ENCODE measurements at places on chromosomes 6 and 20.

DNA sequence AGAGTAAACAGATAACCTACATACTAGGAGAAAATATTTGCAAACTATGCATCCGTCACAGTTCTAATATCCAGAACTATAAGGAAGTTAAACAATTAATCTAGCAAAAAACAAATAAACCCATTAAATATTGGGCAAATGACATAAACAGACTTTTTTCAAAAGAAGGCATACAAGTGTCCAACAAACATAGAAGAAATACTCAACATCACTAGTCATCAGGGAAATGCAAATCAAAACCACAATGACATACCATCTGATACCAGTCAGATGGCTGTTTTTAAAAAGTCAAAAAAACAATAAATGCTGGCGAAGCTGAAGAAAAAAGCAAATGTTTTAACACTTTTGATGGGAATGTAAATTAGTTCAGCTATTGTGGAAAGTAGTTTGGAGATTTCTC, 1117.7 kb upstream of the MAP3K7 start:
- no peak for DNase-seq

DNA sequence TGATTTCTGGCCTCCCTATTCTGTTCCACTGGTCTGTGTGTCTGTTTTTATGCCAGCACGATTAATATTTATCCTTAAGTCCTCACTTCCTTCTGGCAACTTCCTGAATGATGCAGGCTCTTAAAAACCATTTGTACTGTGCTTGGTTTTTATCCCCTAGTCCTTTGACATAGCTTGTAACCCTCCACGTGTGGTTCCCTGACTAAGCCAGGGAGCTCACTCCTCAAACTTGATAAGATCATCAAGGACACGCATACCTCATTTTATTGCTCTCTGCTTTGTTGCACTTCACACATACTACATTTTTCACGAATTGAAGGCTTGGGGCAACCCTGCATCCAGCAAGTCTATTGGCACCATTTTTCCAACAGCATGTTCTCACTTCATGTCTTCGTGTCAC, 166.4 kb upstream of the UST start:
- no peak for DNase-seq

DNA sequence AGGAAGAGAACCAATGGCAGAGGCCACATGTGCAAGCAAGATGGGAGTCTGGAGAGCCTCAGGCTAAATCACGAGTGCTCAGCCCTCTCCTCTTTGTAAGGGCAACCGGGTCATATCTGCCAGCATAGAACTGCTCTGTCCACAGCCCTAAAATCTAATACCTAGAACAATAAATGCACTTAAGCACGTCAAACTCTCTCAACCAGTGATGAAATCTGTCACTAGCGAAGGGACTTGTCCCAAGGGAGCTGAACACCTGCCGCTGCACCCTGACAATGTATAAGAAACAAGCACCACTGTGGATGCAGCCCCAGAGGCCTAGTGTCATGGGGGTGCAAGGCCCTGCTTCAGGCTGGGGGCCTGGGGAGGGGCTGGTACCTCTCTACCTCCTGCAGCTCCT, 82.5 kb downstream of the PRL start:
- DNase-seq, result no peak

DNA sequence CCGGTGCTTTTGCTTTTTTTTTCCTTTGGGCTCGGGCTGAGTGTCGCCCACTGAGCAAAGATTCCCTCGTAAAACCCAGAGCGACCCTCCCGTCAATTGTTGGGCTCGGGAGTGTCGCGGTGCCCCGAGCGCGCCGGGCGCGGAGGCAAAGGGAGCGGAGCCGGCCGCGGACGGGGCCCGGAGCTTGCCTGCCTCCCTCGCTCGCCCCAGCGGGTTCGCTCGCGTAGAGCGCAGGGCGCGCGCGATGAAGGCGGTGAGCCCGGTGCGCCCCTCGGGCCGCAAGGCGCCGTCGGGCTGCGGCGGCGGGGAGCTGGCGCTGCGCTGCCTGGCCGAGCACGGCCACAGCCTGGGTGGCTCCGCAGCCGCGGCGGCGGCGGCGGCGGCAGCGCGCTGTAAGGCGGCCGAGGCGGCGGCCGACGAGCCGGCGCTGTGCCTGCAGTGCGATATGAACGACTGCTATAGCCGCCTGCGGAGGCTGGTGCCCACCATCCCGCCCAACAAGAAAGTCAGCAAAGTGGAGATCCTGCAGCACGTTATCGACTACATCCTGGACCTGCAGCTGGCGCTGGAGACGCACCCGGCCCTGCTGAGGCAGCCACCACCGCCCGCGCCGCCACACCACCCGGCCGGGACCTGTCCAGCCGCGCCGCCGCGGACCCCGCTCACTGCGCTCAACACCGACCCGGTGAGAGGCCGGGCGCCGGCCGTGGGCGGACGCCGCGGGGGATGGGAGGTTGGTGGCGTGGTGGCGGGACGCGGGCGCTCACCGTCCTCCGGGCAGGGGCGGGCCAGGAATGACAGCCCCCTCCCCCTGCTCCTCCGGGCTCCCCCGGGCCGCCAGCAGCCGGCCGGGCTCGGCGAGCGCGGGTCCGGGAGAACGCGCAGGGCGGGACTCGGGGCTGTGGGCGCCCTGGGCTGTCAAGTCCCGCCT, 606 bp downstream of the ID4 start:
- no peak for DNase-seq

DNA sequence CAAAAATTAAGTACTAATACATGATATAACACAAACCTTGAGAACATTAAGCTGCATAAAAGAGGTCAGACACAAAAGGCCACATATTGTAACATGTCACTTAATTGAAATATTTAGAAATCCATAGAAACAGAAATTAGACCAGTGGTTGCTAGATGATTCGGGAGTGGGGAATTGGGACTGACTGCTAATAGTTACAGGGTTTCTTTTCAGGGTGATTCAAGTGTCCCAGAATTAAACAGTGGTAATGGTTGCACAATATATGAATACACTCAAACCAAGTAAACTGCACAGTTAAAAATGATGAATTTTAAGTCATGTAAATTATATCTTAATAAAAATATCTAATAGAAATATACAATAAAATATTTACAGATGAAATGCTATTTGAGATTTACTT, 174.5 kb downstream of the WDR27 start:
- no peak for DNase-seq

DNA sequence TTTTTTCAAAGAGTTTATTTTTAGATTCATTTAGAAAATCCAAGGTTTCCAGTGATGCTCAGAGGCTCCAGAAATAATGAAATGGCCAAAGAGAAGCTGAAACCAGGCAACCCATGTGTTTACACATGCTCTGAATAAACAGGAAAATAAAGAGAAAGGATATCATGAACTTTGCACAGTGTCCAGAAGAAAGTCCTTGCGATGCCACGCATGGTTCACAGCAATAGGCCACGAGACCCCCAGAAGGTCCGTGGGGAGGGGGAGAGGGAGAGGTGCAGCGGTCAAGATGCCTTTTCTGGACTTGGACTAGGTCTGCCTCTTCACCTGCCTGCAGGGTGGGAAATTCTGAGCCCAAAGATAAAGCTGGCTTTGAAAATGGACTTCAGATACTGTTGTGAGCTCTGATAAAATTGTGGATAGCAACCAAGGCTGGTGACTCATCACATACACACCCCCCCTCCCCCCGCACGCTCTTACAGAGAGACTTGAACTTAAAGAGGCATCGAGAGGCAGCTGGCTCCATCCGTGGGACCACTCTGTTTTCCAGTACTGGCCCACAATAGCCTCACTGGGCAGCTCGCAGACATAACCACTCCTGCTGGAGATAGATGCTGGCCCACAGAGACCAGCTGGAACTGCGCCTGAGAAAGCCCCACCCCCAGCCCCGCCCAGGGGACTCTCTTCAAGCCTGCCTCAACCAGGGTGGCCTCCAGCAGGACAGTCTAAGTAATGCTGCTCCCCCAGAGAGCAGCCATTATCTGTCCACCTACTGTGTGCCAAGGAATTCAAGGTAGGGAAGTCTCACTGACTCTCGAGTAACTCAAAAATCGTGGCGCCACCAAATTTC, 21.2 kb upstream of the NFATC2 start:
- no peak for DNase-seq

GRCh38 chr6:32761548-32761947, 1.8 kb downstream of the HLA-DQB2 start:
- no peak for DNase-seq

GRCh38 chr20:10519361-10520046, 84.4 kb downstream of the SLX4IP start:
- no peak for DNase-seq

DNA sequence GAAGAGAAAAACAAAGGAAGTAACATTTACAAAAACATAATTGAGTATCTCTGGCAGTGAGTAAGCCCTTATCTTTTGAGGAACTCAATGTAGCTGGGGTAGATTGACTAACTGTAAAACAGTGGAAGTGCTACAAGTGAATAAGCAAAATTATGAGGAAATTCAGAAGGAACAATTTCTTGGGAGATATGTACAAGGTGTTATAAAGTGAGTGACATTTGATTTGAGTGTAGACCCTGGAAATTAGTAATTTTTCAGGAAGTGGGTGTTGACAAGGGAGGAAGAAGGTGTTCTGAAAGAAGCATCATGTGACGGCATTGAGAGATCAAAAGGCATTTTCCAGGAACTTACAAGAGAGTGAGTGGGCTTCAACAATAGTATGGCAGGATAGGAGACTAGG, 22.2 kb downstream of the XRN2 start:
- DNase-seq, result peak; percentile 64

DNA sequence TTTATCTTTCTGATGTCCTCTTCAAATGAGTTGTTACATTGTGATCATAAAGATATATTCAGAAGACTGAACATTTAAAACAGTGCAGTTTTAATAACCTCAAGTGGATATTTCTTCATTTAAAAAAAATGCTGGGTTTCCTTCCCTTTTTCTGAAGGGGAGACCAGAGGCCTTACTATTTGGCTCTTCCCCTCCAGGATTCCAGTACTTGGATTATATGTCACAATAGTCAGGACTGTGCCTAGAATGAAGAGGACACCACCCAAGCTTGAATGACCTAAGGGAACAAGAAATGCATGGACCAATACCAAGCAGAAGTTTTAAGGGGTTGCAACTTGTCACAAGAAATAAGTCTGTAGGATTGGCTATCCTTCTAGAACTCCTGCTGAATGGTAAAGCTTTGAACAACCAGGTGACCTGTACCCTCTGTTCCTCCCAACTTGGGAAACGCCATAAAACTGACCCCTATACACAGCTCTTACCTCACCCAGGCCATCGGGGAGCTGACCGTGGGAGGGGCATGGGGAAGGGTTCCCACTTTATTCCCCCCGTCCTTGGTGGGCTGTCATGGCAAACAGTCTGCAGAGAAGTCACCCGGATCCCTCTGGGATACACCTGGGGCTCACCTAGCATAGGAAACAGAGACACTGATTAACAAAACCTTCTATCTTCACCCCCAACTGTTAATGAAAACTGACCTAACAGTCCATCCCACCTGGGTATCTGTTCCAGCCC, 2.0 kb downstream of the FRS3 start:
- peak; percentile 63 for DNase-seq
